ENCODE measurements at places on chromosomes 6 and 20.

DNA sequence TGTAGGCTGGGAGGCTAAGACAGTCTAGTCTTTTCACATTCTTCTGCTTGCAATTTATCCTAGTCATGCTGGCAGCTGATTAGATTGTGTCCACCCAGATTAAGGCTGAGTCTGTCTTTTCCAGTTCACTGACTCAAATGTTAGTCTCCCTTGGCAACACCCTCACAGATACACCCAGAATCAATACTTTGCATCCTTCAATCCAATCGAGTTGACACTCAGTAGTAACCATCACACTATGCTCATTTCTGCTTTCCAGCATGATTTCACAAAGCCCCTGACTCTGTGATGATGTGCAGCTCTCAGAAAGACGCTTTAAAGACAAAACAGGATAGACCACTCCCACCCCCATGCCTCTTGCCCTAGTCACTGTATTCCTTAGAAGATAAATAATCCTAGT, 693.0 kb downstream of the HTR1B start:
- no peak for DNase-seq

DNA sequence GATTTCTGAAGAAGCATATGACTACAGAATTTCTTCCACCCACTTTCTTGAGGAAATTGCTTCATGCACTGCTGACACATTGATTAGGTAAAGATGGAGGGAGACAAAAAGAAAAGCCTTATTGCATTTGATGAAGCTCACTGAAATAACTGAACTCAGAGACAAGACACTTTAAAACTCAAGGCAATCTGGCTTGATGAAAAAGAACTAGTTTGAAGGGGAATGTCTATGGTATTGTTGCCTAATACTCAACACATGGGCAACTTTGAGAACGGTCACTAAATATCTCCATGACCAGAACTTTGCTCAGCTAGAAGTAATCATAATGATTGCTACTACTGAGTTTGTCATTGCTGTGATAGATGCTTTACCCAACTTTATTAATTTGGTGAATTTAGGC, 38.1 kb downstream of the HTR1B start:
- DNase-seq: no peak

DNA sequence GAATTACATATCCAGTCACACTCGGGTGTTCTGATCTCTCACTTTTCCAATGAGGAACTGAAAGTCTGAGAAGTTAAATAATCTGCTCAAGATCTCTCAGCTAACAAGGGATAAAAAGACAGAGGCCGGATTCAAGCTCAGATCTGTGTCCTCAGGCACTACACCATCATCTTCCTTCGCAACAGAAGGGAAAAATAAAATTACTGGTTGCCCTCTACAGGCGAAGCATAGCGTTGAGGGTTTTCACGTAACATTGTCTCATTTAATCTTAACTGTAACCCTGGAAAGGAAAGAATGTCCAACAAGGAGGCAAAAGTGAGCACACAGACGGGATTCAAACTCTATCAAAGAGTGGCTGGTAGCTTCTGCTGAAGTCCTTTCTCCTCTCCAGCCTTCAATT, 67.8 kb upstream of the ANKEF1 start:
- no peak for DNase-seq

- DNase-seq: no peak
These were observed 641 bp downstream of the DBNDD2 start for GRCh38 chr20:45408646-45409213.

DNA sequence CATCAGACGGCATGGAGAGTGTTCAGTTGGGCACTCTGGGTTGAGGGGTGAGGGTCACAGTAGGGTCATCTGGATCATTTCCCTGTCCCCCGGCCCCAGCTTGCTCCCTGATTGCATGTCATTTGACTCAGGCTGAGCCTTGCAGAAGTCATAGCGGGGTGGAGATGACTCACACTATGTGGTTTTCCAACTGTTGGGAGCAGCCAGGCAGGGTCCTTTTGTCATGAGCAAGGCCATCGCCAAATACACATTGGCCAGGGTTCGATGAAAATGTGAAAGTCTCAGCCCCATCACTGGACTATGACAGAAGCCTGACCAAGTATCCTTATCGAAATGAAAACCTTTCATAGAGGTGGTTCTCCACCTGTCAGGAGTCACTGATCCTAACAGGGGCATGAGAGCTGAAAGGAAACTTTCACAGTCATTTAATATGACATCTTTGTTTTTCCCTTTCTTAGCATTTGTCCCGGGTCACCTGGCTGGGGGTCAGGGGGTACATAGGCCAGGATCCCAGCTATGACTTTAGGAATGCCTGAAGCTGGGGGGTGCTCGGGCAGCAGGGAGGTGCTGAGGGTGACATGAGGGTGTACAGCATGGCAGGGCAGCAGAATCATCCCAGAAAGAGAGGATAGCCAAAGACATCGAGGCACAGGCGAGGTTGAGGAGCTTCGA, 70.2 kb upstream of the CD93 start:
- no peak for DNase-seq

GRCh38 chr6:516213-516612, 124.7 kb downstream of the IRF4 start:
- no peak for DNase-seq

- DNase-seq: no peak
These were observed 114.0 kb downstream of the MYO6 start for GRCh38 chr6:75863001-75863400.

DNA sequence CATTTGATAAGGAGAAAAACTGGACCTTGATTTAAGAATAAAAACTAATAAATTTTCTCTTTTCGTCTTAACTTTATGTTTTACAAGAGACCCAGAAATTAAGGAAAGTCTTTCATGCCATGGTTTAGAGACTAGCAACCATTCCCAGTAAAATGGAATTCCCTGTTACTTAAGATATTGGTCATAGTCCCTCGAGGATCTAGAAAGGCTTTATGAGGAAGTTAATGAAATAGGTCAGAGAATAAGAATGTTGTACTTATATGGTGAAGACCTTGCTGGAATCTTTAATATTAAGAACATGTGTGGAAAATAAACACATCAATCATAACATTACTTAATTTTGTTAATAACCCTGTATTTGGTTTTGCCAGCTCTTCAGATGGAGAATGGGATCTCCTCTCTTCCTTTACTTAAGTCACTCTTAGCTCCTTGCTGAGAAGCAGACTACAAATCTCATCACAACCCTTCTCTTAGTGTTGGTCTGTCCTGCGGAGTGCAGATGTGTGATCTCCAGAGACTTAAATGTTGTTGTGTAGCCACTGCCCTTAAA, 382.9 kb downstream of the QKI start:
- DNase-seq: no peak

- DNase-seq: no peak
These were observed 155.1 kb downstream of the DTNBP1 start for GRCh38 chr6:15507746-15508145.

DNA sequence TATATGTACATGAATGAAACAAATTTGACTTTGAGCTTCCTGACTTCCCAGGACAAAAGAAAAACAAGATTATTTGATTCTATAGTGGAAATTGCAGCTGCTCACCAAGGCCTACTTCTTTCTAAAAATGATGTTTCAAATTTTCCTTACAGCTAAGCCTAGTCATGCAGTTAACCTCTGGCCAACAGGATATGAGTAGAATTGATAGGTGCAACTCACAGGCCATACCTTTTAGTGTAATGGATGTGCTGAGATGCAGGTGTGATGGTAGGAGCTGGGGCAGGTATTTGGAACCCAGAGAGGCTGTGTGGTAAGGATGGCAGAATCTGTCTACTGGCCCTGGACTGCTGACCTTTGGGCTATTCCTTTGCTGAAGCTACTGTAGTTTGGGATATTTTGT, 230.9 kb upstream of the PREP start:
- no peak for DNase-seq

DNA sequence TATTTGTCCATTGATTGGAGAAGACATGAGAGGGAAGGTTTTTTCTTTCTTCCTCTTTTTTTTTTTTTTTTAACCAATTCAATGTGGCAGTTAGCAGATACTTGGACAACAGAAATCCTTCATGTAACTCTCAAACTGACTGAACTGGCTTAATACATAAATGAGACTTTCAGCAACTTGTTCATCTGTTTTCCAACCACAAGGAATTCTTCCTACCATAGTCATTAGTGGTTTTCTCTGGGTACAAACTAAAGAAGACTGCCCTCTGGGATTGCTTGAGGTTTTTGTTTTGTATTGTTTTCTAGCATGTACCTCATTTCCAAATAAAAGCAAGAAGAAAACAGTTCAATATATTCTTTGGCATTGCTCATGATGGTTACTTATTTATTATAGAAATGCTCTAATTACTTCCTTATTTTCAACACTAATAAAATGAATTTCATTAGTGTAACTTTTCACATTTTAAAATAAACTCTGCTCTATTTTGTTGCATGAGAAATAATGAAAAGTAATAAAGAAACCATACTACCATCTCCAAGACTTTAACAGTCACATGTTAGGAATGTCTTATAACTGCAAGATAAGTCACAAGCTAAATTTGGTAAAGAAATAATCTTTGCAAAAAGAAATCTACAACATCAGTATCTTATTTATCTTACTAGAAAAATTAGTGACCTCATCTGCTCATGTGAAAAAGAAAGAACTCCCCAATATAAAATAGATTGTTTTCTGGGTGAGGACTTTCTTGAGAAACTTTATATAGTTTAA, 52.0 kb downstream of the ME1 start:
- no peak for DNase-seq

DNA sequence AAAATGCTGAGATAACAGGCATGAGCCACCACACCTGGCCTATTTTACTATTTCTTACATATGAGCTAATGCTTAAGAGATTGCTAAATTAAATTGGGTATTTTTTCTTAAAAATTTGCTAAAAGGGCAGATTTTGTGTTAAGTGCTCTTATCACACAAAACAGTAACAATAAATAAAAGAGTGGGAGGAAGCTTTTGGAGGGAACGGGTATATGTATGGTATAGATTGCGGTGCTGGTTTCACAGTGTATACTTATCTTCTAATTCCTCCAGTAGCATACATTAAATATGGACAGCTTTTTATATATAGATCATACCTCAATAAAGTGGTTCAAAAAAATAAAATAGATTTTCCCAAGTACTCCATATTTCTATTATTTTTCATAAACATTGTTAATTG, 39.4 kb upstream of the FABP7 start:
- no peak for DNase-seq

GRCh38 chr6:53815381-53816119, 20.7 kb downstream of the LRRC1 start:
- DNase-seq: no peak

DNA sequence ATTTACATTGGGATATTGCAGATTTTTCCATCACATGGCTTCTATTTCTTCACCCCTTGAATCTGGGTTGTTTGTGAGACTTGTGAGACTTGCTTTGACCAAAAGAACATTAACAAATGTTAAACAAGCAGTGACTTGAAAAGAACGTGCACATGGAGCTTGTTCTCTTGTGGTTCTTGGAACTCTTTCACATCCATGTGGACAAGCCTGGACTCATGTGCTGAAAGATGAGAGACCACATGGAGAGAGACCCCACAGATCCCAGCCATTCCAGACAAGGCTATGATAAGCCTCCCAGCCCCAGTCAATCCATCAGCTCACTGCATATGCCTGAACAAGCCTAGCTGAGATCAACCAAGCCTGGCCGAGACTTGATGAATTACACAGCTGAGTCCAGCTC, 1365.7 kb upstream of the GJE1 start:
- no peak for DNase-seq

DNA sequence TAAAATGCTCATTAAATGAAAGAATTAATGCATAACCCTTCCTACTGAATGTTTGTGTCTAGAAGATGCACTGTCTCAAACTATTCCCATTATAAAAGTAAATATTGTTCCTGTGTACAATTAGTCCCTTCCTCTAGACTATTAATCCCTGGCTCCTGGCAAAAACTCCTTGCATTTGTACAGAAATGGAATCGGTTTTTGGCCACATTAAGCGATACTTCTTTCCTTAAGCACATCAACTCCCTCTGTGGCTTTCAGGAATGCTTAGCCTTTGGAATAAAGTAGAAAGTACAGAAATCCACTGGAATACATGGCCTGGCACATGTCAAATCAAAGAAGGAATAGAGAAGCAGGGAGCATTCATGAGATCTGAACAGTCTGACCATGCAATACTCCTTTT, 179.8 kb downstream of the GMPR start:
- no peak for DNase-seq

All from NCI-H2107 (cell line).